Activated CD8-positive, alpha-beta memory T cell treated with anti-CD3 and anti-CD28 coated beads for 4 hours (primary cell): ENCODE measurements at places on chromosomes 11 and 22.

- DNase-seq, result no peak
Measured at GRCh38 chr11:120137611-120138521, at the start of gene TRIM29. Gene TRIM29 (minus strand): TSS chr11:120138113. CDS start chr11:120138031, 82 bp downstream.

GRCh38 chr11:64888729-64889511, 10.5 kb upstream of the EHD1 start:
- DNase-seq, result no peak

- no peak for DNase-seq
Measured at GRCh38 chr11:65292890-65293289, 21.8 kb upstream of the CDC42EP2 start.

DNA sequence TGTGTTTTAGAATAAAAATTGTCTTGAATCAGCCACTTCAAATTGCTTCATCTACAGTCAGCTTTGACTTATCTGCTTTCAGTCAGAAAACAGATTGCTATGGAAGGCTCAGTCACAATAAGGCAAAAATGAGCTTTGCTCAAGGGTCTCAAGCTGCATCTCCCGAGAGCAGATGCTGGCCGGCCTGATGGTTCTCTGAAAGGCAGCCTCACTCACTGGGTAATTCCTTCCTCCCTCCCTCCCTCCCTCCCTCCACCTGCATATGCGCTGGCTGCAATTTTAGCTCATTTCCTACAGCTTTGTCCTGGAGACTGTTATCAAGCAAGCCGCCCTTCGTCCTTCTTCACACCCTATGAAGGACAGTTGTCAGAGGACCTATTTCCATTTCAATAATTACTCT, 1.6 kb upstream of the IZUMO1R start:
- no peak for DNase-seq

DNA sequence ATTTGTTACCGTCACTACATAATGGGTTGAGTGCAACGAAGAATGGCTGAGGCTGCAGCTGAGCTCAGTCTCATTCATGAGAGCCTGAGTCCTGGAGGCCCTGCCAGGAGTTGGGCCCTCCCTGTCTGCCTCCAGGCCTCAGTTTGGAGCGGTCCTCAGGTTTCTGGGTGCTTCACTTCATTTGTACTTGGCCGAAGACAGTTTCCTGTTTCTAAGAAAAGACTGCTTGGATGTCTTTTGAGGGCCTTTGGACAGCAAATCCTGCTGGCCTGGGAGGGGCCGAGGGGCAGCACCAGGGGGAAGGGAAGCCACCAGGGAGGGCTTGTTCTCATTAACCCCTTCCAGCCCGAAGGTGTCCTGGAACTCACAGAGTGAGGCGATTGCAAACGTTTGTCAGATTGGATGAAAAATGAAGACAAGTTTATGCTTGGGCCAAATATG, 163.1 kb downstream of the ETS1 start:
- DNase-seq, result no peak

GRCh38 chr22:45994491-45995404, 17.8 kb upstream of the WNT7B start:
- peak; percentile 61 for DNase-seq
